ENCODE measurements at places on chromosomes 1 and 21.

DNA sequence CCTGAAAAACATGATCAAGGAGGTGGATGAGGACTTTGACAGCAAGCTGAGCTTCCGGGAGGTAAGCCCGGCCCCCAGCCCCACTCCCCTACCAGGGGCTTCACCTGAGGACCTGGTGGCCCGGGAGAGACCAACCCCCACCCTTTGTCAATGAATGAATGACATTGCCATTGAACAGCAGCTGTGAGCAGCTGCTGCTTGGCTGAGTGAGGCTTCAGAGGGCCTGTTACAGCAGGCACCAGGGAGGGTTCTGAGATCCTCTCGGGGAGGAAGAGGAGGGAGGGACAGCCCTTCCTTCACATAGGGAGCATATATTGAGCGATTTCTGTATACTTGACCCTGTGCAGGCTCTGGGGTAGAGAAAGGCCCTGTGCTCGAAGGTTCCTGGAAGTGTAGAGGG, 12.3 kb upstream of the CTRC start:
- no peak for DNase-seq

- no peak for DNase-seq
Measured at GRCh38 chr1:14971221-14971620, 182.3 kb upstream of the TMEM51 start.

DNA sequence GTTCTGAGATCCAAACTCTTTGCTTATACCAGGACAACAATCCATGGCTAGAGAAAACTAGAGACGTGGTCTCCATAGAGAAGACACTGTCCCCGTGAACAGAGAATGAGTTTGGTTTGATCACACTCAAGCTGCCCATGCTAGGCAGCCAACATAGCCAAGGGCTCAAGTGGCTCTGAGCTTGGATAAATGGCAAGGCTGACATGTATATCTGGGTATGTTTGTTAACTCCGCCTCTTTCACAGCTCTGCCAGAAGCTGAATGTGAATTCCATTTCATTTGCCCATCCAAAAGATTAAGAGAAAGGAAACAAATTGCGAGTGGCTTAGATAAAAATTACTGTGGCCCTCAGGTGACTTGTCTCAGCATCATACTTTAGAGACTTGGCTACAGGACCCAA, 38.0 kb downstream of the ILDR2 start:
- no peak for DNase-seq

- DNase-seq = no peak
Measured at GRCh38 chr1:219708919-219709543, 96.1 kb upstream of the ZC3H11B start.

- no peak for DNase-seq
Measured at GRCh38 chr1:186943891-186944686, 115.3 kb downstream of the PLA2G4A start.

- DNase-seq = no peak
Measured at GRCh38 chr1:159778266-159778665, 2.5 kb upstream of the DUSP23 start.

GRCh38 chr21:34205811-34206571, 132.6 kb downstream of the MRPS6 start:
- DNase-seq = no peak

DNA sequence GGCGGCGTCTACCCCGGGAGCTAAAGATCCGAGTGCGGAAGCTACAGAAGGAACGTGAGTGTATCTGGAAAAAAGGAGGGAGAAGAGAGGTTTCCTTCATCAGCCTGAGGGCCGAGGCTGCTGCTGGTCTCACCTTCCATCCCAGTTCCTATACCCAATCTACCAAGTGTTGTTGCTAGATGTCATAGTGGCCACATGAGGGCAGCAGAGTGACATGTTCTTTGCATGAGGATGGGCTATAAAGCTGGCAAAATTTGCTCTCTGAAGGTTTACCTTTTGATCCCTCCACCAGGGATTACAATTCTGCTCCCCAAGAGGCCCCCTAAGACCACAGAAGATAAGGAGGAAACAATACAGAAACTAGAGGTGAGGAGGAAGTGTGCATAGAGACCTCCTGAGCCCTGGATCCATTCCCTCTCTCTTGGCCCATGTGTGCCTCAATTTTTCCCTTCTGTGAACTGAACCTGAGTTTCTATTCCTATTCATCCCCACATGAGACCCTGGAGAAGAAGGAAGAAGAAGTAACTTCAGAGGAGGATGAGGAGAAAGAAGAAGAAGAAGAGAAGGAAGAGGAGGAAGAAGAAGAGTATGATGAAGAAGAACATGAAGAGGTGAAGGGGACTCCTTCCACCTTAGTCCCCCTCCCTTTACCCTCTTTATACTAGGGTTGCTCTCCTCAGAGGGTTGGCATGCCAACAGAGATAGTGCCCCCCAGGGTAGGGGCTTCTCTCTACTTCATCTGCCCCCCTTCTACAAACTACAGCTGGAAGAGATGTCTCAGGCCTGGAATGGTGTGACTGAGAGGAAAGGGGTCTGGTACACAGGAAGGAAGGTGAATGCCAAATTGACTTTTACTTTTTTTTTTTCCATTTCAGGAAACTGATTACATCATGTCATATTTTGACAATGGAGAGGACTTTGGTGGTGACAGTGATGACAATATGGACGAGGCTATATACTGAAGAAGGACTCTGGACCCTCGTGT, 13.3 kb downstream of the POLR3GL start:
- DNase-seq = peak; percentile 49

DNA sequence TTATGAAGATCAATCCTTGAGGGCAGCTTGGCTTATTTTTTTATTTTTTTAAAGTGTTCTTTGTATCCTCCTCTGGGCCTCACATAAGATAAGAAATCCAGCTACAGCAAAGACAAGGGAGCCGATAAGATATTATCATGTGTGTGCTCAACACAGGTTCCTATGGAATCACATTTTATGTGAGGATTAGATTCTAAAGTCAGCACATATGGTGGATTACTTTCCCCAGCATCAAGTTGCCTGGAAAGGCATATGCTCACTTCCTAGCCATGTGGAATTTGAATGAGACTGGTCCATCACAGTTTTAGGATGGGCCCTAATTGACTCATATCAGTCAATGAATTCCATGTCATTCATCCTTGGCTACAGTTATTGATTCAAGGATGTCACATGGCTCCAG, 456.9 kb upstream of the LRRC7 start:
- DNase-seq = no peak

DNA sequence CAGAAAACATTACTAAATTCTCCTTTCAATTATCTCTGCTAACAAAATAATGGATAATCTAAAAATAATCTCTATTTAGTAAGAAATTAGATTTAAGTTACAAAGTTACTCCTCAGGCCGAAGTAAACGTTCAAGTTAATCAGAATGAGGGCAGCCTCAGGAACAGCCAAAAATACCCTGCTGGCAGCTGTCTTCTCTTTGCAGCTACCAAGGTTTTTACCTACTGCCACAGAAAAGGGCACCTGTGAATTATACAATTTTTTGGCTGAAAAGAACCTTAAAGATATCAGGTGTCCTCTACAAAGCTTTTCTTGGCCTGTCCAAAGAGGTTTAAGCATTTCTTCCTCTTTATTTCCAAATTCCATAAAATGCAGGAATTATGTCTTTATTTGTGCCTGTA, 84.4 kb downstream of the AKT3 start:
- DNase-seq = no peak

DNA sequence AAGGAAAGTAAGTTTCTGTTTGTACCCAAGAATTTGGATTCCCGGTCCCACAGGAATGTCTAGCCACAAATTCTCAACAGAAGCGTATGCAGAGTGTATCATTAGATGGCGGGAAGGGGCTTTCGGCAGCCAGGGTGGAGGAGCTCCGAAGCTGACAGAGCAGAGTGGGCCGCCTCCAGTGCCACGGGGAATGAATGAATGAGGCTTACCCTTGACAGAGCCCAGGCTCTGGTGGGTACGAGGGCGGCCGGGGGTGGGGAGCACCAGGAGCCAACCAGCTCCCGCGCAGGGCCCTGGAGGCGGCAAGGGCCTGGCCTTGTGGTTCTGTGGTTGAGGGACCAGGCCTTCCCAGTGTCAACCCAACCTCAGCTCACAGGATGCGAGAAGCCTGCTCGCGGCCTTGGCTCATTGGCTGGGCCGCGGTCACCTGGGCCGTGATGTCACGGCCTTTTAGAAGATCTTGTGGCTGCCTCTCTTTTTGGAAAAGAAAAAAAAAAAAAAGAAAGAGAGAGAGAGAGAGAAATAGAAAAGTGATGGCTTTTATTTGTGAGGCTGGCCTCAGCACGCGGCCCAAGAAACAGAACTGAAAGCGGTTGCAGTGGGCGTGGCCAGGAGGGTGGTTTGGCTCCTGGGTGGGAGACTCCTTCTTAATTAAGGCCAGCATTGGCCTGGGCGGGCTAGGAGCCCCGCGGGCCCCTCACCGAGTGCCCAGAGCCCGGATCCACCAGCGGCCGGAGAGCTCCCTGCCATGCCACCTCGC, 34.9 kb upstream of the RUNX3 start:
- DNase-seq = peak; percentile 76

DNA sequence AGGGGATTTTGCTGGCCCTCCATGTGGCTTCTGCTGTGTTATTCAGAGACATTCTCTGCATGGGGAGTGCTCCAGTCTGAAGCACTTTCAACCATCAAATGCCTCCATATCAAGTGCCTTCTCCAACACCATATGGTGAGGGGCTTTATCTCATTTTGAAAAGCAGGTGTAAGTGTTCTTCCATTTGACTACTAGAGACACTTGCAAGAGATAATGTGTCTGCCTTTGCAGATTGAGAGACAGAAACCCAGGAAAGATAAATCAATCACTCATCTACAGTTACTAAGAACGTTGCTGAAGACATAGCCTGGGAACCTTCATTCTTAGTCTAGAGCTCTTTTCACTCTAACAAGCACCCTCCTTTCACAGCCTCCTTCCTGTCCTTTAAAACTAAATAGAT, 29.5 kb upstream of the REG4 start:
- no peak for DNase-seq

- no peak for DNase-seq
Measured at GRCh38 chr1:193456811-193457280, 270.4 kb upstream of the B3GALT2 start.

GRCh38 chr1:207820568-207821463, 69.0 kb downstream of the CD46 start:
- no peak for DNase-seq

DNA sequence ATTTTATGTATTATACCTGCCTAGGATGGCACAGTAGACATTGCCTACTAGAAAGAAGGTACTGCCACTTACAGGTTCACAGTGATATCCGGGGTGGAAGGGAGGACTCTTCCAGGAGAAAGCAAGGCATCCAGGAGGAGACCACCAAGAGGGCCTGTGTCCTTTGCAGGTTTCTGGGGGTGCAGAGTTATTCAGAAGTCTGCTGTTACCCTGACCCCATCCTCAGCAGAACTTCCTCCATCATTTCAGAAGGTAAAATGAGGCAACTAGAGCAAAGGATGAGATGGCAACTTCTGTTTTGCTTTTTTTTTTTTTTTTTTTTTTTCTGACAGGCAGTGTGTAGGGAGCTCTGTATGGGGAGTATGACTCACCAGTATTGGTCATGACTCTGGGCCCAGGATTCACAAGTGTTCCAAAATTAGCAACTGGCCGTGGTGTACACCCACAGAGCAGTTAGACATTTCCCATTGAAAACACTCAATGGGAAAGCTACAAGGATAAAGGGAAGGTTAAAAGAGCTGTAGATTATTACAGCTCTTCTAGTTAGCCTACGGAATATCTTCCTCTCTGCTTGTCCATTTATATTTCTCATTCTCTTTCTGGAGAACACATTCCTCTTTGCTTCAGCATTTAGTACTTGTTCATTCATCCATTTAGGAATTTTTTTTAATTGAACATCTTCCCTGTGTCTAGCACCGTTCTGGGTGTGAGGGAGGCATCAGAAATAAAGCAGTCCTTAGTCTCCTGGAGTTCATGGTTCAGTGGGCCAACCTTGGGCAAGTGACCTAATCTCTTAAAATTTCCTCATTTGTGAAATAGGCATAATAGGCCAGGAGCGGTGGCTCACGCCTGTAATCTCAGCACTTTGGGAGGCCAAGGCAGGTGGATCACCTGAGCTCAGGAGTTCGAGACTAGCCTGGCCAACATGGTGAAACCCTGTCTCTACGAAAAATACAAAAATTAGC, 50.5 kb upstream of the PPP2R5A start:
- DNase-seq = no peak

DNA sequence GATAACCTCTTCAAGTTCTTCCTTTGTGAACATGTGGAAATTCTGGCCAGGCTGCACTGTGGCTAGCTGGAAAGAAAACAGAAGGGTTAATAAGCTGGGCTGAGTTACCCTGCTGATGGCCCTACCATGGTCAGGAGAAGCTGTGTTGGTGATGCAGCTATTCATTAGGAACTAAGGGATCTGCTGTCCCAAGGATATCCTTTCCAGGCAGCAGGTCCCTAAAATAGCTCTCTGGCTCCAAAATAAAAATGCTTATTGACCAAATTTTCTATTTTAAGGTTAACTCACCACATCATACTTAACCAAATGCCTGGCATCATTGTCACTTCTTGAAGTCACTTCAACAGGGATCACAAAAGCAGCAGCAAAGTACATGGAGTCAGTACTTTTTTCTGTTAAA, 4.3 kb upstream of the SORT1 start:
- DNase-seq = no peak

DNA sequence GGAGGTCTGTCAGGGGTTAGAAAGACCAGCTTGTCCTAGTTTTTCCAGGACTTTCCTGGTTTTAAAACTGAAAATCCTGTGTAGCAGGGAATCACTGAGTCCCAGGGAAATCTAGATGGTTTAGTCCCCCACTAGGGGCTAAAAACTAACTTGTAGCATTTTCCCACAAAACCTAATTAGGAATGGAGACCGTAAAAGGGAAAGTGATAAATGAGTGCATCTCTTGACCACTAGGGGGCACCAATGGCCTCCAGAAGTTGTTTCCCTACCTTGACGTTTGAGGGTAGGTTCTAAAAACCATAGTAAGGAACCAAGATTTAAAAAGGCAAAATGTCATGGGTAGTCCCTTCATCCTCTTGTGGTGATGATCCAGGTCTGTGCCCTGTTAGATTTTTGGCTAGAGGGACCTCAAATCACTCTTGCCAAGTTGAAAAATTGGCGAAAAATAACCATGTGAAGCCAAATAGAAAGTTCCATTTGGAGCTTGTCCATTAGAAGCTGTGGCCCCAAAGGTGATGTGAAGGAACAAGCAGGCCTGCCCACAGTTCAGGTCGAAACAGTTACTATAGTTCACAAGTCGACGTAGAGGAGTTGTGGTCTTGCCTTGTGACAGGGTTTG, 24.5 kb downstream of the CLIC6 start:
- peak; percentile 25 for DNase-seq

DNA sequence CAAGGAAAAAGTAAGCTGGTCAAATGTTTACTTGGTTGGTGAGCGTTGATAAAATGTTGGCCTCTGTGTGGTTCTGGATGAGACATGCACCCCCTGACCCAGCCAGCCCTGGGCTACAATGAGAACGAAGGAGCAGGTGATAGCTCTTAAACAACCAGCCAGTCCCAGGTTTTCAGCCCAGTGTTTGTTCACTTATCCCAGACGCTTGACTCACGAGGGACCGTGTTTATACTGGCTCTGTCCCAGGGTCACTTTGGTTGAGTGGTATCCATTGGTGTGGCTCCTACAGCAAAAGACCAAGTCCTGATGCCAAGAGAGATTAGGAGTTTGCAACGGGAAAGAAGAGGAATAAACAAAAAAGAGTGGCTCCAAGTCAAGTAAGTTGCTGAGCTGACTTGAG, 86.9 kb downstream of the KCNJ15 start:
- no peak for DNase-seq

GRCh38 chr1:36824390-36824861, 209.9 kb downstream of the GRIK3 start:
- no peak for DNase-seq

Data from stimulated activated CD8-positive, alpha-beta memory T cell treated with anti-CD3 and anti-CD28 coated beads, Interleukin-2, amount 100 ng/mL, for 1 hour (primary cell).